Activated CD4-positive, alpha-beta memory T cell treated with anti-CD3 and anti-CD28 coated beads for 36 hours (primary cell): ENCODE measurements at places on chromosomes 12 and 14.

DNA sequence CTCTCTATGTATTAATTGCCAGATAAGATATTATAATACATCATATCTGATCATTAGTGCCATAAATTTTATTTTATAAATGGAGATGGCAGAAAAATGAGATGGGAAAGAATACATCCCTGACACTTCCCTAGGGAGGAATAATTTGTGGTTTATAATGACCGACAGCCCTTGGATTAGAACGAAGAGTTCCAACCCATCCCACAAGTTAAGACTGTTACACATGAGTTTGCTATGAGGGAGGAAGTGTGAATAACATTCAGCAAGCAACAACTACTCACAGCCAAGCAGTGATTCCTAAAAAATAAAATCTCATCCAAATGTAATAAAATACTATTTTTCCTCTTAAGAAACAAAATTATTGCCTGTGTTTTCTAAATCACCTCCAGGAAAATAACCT is 299.0 kb downstream of the CCDC91 start:
- DNase-seq, result no peak

DNA sequence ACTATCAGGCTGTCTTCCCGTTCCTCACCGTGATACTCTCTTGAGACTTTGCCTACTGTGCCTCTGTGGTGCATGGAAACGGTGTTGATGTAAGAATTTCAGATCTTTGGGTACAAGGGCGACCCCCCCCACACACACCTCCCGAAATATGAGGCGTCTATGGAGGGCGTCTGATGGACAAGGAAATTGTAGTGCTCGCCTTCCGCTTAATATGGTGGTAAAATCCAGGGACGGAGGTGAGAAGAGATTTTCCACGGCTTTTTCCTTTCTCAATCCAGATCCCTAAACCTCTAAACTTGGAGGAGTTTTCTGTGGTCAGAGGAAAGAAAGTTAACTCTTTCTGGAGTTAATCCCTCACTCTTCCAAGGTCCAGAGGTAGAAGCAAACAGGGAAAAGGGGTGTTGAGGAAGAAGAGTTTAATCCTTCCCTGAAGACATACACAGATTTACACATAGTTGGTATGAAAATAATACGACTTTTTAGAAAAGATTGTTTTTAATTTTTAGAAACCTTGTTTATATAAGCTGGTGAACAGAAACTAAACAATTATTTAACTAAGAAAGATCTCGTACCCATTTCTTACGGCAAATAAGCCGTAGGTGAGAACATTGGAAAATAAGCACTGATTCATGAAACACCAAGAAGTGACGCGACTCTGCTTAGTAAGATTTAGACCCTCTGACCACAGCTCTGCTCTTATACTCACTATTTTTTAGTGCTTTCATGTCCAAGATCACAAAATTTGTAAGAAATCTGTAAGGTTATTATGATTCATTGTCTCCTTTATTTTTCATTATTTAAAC is 23.1 kb upstream of the RNASE12 start:
- DNase-seq, result peak; percentile 35

- DNase-seq, result no peak
These were observed 30.4 kb downstream of the DAO start for GRCh38 chr12:108910336-108910735.

GRCh38 chr12:101696251-101697196 is 916 bp upstream of the CHPT1 start:
- DNase-seq, result peak; percentile 17

DNA sequence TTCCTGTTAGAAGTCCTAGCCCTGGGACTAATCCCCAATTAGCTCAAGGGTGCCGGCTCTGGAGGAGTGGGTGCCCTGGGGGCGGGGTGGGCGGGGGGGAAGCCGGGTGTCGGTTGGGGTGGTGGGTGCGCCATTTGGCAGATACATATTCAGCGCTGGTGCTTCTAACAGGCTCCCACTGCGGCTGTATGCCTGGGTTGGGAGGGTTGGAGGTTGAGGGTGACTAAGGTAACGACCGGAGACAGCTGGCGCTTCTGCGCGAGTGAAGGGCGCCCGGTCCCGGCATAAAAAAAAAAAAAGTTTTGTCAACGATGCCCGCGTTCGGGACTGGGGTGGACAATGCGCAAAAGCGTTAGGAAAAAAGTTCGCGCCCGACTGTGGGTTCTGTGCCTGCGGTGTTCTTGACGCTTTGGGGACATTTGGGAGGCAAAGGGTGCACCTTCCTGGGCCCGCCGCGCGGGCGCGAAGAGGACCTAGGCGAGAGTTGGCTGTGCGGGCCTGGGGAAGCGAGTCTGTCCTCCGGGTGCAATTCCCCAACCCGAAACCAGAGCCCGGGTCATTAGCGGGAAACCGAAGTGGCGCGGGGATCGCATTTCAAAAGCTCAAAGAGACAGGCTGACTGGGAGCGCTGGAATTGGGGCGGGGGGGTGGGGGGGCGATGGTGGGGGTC is 19.2 kb downstream of the TBX3 start:
- DNase-seq, result no peak
